SJSA1 (cell line): ENCODE measurements at places on chromosomes 4 and X. TPM values are rescaled to one million over a fixed set of nuclear protein-coding genes. Genes with fewer than 3 reads are reported as not detected.
A peak's percentile ranks its signal among the peaks of the same experiment; 100 is the strongest.

GRCh38 chr4:16133406-16133805, 49.6 kb upstream of the PROM1 start:
- no peaks in the 10 kb centered on the region for H3K36me3 ChIP-seq
- H3K4me1 ChIP-seq, result peaks cover 5% of the 10 kb centered on the region; the same call in 1 of the 2 replicates
- no peaks in the 10 kb centered on the region for H3K27me3 ChIP-seq
- no peak overlapping the region for H3K27ac ChIP-seq
- H3K4me3 ChIP-seq, result no peak overlapping the region

The GBA3 gene
- total RNA-seq, result not detected in 2 replicates

The SRPK3 gene
- not detected in 2 replicates for total RNA-seq

GRCh38 chr4:125368146-125368545, 53.4 kb downstream of the FAT4 start:
- peak overlapping the region; percentile 77 for H3K27ac ChIP-seq
- no peaks in the 10 kb centered on the region for H3K27me3 ChIP-seq
- H3K36me3 ChIP-seq, result peaks cover 9% of the 10 kb centered on the region; the same call in 1 of the 2 replicates
- H3K4me1 ChIP-seq, result peaks cover 20% of the 10 kb centered on the region

The GPR50 gene
- not detected in 2 replicates for total RNA-seq

DNA sequence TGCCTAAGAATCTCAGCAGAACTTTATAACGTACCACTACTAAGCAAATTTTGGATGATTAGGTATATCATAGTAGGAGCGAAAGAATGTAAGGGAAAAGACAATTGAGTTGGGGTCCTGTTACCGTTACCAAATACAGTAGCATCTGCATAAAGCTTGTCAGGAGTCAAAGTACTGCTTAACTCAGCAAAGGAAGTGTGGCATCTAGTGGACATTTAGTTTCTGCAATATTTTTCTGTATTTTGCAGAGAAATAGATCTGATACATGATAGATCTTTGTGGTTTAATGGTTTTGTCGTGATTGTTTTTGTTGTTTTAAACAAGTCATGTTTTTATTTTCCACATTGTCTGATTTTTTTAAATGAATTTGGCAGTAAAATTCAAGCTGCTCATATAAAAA, 81.0 kb upstream of the SMARCAD1 start:
- H3K36me3 ChIP-seq, result no peaks in the 10 kb centered on the region
- no peaks in the 10 kb centered on the region for H3K4me1 ChIP-seq
- H3K27ac ChIP-seq, result no peak overlapping the region
- peaks cover 8% of the 10 kb centered on the region for H3K27me3 ChIP-seq
- DNase-seq, result no peak

The PABPC5 gene
- 0.61 and 1.4 TPM in 2 replicates for total RNA-seq

The EREG gene
- not detected in 2 replicates for total RNA-seq

DNA sequence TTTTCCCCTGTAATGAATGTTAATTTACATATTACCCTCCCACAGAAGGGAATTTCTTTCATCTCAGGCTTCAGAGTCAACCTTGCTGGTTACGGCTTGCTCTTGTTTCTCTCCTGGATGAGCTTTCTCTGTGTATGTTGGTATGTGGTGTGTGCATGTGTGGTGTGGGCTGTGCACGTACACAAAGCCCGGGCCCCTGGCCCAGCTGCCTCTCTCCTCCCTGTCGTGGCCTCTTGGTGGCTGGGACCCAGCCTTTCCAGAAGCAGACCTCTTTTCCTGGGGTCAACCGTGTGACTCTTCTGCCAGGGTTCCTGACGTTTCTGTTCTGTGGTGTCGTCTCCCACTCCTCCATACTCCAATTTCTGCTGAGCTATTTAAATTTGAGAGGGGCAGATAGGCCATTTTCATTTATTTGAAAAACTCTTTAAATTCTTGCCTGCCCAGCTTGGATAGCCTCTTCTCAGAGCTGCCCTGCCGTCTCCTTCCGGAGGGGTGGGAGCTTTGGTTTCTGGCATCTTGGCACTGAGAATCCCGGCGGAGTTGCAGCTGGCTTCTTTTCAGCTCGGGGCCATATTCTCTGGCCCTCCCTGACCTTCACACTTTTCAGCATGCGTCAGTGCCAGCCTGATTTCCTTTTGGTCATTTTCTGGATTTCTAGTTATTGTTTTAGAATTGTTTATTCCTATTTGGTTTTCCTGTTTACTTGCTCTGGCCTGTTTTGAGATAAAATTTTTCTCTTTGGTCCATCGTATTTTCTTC, 25.1 kb downstream of the FHDC1 start:
- no peak overlapping the region for H3K27ac ChIP-seq
- peaks cover 20% of the 10 kb centered on the region for H3K4me1 ChIP-seq
- no peaks in the 10 kb centered on the region; the same call in 1 of the 2 replicates for H3K27me3 ChIP-seq
- no peaks in the 10 kb centered on the region for H3K36me3 ChIP-seq

DNA sequence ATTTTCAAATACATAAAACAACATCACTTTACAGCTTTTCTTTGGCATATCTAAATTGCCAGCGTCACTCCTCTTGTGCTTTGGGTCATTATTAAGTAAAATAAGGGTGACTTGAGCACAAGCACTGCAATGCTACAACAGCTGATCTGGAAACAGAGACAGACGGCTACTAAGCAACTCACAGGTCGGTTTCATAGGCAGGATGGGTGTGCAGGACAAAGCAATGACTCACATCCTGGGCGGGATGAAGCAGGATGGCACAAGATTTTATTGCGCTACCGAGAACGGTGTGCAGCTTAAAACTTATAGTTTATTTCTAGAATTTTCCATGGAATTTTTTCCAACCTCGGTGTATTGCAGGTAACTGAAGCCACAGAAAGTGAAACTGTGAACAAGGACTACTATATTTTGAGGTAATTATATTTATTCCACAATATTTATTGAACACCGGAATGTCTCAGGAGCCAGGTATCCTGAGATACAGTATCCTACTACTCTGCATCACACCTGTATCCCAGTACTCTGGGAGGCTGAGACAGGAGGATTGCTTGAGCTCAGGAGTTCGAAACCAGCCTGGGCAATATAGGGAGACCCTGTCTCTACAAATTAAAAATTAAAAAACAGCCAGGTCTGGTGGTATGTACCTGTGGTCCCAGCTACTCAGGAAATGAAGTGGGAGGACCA, 215.5 kb downstream of the APBB2 start:
- H3K36me3 ChIP-seq, result no peaks in the 10 kb centered on the region
- H3K4me1 ChIP-seq, result peaks cover 19% of the 10 kb centered on the region
- no peaks in the 10 kb centered on the region for H3K27me3 ChIP-seq
- peak; percentile 54 for DNase-seq
